H9 (cell line): ENCODE measurements at places on chromosomes 16 and 17. TPM values are rescaled to one million over a fixed set of nuclear protein-coding genes. Genes with fewer than 3 reads are reported as not detected.

GRCh38 chr16:24332178-24332577 lies 76.0 kb downstream of the CACNG3 start:
- H3K36me3 ChIP-seq, result no peaks in the 10 kb centered on the region
- H3K4me3 ChIP-seq, result no peak overlapping the region
- no peaks in the 10 kb centered on the region for H3K4me1 ChIP-seq
- H3K27ac ChIP-seq, result no peak overlapping the region
- no peak for DNase-seq
- no peaks in the 10 kb centered on the region for H3K27me3 ChIP-seq

DNA sequence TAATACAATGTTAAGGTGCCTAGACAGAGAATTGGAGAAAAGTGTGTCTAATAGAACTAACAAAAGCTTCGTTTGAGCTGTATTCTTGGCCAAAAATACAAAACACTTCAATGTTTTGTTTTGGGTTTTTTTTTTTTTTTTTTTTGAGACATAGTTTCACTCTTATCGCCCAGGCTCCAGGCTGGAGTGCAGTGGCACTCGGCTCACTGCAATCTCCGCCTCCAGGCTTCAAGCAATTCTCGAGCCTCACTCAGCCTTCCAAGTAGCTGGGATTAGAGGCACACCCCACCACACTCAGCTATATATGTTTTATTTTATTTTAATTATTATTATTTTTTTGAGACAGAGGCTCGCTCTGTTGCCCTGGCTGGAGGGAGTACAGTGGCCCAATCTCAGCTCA lies 38.3 kb upstream of the CARMIL2 start:
- peaks cover 16% of the 10 kb centered on the region for H3K36me3 ChIP-seq
- no peak for DNase-seq
- H3K27me3 ChIP-seq, result no peaks in the 10 kb centered on the region
- no peak overlapping the region for H3K4me3 ChIP-seq
- H3K27ac ChIP-seq, result no peak overlapping the region

- no peak for DNase-seq
- H3K36me3 ChIP-seq, result no peaks in the 10 kb centered on the region
- H3K27ac ChIP-seq, result no peak overlapping the region
Observed at GRCh38 chr16:12344577-12345343, 368.2 kb downstream of the SNX29 start.

DNA sequence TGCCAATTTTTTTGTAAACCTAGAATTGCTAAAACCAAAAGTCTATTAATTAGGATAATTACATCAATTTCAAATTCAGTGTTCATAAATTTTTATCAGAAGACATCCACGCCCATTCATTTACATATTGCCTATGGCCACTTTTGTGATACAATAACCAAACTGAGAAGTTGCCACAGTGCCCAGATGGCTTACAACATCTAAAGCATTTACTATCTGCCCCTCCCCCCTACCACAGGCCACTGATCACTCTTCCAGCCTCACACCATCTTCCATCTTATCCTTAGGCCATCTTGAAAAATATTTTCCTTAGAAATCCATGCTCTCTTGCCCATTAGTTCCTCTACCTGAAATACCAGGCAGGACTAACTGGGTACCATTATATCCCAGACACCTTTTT lies 6.3 kb upstream of the PRKAR1A start:
- H3K4me3 ChIP-seq, result no peak overlapping the region
- no peaks in the 10 kb centered on the region for H3K27me3 ChIP-seq
- no peaks in the 10 kb centered on the region; the same call in 1 of the 2 replicates for H3K4me1 ChIP-seq
- no peaks in the 10 kb centered on the region; the same call in 2 of the 3 replicates for H3K36me3 ChIP-seq
- DNase-seq, result no peak

- DNase-seq, result no peak
- H3K4me3 ChIP-seq, result no peak overlapping the region
- H3K27me3 ChIP-seq, result no peaks in the 10 kb centered on the region
- H3K36me3 ChIP-seq, result no peaks in the 10 kb centered on the region
Observed at GRCh38 chr16:55151561-55152305, 172.3 kb upstream of the IRX6 start.

- no peaks in the 10 kb centered on the region for H3K27me3 ChIP-seq
- peaks cover 6% of the 10 kb centered on the region; the same call in 1 of the 2 replicates for H3K4me1 ChIP-seq
- H3K4me3 ChIP-seq, result peak overlapping the region; percentile 96
- no peak for DNase-seq
- H3K36me3 ChIP-seq, result peaks cover 35% of the 10 kb centered on the region
Observed at GRCh38 chr16:29815032-29815721, 775 bp upstream of the PAGR1 start.

The ATMIN gene
- 56.5 and 66.6 TPM in 2 replicates for total RNA-seq

The GAS7 gene
- 4.8 and 6.0 TPM in 2 replicates for total RNA-seq

The GPR142 gene
- 0.33 TPM in 1 of 2 replicates, not detected in the other for total RNA-seq

The CMTM2 gene
- not detected in 2 replicates for total RNA-seq
